ENCODE measurements at places on chromosomes 2 and 18.
A peak's percentile ranks its signal among the peaks of the same experiment; 100 is the strongest.

DNA sequence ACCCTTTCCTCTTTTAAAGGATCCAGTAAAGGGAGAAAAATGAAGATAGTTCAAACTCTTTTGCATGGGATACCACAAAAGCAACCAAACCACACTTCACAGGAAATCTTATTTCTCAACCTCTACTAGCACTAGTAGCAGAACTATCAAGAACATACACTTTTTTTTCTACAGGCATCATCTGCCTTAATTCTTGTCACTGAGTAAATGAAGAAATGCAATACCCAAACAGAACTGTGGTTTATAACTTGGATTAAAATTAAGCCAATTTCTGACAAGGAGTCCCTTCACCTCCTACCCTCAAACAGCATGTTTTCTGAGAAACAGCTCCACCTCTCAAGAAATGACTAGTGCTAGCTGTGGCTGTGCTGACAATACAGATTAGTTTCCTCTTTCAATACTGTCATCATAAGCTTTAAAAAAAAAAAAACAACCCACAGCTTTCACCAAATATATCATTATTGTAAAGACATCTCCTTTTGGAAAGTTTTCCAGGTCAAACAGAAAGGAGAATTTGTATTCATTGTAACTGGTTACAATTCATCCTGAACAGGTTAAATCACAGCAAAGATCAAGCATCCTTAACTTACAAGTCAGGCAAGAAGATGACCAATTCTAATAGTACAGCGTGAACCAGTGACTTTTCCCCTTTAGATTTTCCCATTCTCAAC lies 44.4 kb downstream of the PTPN2 start:
- no peak for DNase-seq

DNA sequence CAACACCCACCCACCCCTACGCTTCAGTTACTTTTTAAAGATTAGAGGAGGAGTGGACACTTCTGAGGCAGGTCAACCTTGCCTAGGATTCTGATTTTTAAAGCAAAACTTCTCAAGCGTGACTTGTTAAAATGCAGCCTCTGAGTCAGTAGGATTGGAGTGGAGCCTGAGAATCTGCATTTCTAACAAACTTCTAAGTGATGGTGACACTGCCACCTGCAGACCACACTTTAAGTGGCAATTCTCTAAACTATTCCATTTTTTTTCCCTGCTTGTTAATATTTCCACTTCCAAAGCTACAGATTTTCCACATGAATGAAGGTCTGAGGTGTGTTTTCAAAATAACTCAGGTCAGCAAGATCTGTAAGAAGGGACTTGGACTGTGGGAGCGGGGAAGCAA lies 171.1 kb upstream of the CCDC150 start:
- no peak for DNase-seq

DNA sequence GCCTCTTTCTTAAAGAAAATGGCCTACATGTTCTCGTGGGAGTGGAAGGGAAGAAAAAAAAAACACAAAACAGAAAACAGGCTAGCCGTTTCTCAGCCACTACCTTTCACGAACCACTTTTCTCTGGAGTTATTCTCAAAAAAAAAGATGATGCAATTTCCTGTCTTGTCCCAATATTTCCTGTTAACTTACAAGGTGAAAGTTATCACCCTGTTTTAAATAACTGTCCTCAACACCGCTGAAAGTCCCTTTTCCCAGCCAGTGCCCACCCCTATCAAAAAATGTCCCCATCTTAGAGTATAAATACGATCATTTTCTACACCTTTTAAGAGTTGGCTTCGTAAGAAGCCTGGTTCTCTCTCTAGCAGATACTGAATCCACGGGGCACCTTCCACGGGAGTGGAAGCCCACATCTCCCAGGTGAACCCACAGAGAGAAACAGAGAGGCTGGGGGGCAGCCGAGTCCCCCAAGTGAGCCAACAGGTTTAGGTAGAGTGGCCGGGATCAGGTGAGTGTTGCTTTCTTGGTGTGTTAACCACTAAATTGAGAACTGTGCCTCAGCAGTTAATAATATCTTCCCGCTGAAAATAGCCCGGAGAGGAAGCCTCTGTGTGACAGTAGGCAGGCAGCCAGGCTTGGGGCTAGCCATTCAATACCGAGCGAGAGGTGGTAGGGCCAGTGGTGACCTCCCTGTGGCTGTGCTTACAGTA lies 15.9 kb downstream of the SMAD7 start:
- no peak for DNase-seq

DNA sequence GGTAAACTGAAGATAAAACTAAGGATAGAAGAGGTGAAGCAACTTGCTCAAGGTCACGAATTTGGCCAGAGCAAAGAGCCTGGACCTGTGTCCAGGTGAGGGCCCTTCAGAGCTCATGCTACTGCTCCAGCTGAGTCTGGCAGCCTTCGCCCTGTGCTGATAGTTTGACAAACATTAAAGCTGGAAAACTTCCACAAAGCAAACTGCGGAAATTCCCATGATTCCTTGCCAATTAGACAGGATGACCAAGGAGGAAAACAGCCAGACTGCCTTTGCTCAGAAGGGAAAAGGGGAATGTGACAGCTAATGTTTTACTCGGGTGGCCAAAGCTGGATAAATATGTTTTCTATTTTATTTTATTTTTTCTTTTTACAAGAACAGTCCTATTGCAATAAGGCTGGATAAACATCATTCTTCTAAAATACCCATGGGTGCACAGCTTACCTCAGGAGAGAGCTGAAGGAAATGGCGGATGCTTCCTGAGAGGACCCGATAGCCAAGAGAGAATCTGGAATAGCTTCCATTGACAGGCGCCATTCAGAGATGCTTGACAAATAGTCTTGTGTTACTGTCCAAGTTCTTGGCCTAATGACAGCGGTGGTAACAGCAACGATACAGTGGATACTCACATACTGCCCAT lies 5.3 kb upstream of the CTAGE1 start:
- no peak for DNase-seq

DNA sequence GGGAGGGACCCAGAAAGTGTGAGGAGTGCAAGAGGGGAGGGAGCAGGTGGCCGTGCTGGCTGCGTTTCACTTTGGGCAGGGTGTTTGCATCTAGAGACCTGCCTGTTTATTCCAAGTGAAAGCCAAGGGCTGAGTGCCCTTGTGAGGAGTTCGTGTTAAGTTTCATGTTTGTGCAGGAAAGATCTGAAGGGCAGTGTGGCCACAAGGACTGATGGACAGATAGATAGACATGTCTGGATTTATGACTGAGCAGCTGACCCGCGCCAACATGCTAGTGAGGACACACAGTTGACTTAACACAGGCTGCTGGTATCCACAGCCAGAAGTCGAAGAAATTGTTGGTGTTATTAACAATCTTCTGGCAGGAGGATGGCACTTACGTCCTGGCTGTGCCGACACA lies 387.6 kb upstream of the TNP1 start:
- no peak for DNase-seq

DNA sequence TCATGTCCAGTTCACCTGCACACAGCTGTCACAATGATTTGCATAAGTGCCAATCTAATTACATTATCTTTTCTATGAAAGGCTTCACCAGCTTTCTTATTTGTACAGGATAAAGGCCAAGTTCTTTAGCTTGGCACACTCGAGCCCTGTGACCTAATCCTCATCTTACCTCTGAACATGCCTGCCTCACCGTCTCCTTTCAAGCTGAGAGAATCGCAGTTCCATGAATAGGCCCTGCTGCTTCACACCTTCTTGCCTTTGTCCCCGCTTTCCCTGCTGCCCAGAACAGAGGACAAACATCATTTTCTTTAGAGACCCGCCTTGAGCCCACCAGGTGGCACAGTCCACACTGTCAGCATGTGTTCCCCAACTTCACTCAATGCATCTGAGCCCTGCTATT lies 1094.7 kb downstream of the BCL11A start:
- peak; percentile 90 for DNase-seq

- DNase-seq = no peak
These were observed 218.8 kb downstream of the HDAC4 start for GRCh38 chr2:239181903-239182581.

DNA sequence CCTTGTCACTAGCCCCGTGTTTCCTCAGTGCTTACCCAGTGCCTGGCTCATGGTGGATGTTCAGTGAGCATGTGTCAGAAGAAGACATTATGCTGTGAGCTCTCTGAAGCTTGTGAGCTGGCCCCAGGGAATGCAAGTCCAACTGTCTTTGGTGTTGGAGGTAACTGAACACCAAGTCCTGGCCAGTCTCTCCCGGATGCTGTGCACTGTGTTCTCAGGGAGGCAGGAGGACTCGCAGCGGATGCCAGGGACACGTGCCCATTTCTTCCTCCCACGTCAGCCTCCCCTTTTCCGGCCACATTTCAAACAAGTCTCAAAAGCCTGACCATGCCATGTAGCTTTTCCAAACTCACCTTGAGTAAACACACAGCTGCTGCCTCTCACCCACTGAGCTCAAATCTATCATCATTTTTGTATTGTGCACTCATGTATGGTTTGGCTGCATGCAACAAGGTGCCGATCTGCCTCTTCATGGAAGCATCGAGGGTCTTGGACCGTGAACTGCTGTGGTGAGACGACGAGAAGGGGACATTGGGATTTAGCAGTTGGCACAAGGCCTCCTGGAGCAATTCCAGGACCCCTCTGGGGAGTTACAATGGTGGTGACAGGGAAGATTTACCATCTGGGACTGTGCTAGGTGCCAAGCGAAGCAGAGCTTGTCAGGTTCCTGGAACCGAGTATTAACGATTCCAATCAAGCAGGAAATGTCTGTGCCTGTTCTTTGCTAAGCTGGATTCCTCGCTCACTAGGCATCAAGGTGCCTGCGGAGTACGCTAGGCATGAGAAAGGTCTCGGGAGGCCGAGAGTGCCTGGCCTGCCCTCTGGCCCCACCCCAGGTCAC lies 44.4 kb upstream of the MGAT4A start:
- peak; percentile 85 for DNase-seq

DNA sequence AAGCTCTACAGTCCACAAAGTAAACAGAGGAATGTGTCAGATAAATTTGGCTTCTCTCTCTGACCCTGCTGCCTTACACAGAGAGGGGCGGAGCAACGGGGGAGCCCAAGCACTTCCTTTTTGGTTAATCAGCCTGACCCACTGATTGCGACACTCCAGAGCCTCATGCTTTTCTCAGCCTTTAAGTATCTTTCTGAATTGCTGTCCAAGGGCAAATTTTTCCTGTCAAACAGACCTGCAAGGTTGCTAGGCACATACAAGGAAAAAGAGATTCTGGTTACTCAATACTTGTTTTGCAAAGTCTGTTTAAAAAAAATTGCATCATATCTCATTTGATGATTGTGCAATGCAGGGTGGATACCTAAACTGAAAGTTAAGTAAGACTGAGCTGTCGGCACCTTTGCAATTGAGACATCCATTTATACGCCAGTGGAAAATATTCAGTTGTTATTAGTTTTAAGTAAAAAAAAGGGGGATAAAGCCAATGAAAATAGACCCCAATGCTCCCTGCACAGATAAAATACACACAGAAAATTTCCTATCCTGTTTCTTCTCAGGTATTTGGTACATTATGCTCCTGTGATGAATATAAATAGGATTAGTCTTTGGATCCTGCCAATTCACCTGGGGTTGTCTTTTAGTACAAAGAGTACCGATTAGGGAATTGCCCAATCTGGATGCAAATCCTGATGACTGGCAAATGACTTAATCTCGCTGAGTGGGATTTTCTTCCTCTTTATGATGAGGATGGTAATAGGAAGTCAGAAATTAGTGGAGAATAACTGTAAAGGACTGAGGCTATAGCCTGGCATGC lies 260.2 kb upstream of the TRIB2 start:
- peak; percentile 54 for DNase-seq

- DNase-seq = no peak
These were observed 40.7 kb upstream of the COBLL1 start for GRCh38 chr2:164882276-164882675.

DNA sequence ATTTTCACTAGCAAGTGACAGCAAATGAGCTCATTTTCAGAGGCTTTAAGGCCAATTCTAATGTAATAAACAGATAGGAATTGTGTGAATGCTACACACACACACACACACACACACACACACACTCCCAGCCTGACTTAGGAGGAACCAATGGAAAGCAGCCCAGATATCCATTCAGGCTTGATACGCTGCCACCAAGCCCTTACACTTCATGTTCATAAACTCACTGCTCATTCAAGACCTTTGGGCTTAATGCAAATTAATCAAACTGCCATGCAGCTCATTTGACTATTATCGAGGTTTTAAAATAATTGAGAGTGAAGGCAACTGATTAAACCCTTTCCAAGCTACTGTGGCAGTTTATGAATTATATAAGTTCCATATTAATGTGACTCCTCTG lies 298.9 kb upstream of the NCKAP5 start:
- no peak for DNase-seq

GRCh38 chr18:79875931-79876461 lies 75.5 kb downstream of the SLC66A2 start:
- no peak for DNase-seq

GRCh38 chr18:3596637-3597384 lies 146.8 kb downstream of the TGIF1 start:
- peak; percentile 82 for DNase-seq

DNA sequence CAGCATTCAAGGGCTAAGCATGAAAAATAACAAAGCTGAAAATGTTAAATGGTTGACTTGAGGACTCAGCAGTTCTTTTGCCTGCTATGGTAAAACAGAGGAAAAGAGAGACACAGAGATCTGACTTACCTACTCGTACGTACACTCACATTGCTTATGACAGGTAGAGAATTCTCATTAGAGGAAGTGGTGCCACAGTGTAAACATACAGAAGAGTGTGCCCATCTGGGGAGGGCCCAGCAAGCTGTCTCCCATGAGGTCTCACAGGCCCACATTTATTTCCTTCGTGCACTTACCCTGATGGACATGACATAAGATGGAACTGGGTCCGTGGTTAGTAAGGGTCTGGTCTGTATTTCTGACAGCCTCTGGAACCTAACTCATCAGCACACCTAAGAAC lies 729.1 kb downstream of the BCL11A start:
- no peak for DNase-seq

DNA sequence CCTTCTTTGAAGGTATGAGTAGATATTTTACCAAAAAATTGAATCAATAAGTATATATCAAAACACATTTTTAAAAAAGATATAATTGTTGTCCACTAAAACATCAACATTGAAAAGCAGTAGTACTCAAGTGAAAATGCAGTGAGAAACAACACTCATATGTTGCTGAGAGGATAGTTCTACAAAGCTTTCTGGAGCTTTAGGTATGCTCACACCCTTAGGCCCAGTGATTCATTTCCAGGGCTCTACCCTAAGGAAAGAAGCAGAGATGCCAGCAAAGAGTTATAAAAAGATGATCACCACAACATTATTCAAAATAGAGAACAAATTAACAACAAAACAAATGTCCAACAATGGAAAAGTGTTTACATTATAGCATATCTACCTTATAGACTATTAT lies 197.3 kb upstream of the CCDC150 start:
- no peak for DNase-seq

DNA sequence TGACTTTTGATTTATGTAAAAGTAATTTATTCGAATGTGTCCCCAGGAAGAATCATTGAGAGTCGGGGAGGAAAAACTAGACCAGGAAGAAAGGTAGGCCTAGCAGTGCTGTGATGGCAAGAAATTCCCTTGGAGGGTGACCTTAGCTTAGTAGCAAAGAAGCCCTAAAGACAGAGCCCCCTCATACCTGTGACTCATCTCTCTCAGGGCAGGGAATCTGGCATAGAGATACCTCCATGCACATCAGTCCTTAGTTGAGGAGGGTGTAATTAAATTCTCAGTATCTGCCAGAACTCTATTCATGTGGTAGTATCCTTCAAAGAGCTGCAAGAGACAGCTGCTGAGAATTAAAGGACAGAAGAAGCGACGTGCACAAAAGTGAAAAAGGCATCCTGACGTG lies 360.3 kb downstream of the FBXO15 start:
- no peak for DNase-seq

GRCh38 chr2:118806797-118807667 lies 40.4 kb downstream of the EN1 start:
- DNase-seq = no peak

Data from NCI-H2029 (cell line).